ENCODE measurements at places on chromosomes 3 and 15.

- no peak for DNase-seq
These were observed 556 bp downstream of the PEX5L start for GRCh38 chr3:180036092-180036670.

DNA sequence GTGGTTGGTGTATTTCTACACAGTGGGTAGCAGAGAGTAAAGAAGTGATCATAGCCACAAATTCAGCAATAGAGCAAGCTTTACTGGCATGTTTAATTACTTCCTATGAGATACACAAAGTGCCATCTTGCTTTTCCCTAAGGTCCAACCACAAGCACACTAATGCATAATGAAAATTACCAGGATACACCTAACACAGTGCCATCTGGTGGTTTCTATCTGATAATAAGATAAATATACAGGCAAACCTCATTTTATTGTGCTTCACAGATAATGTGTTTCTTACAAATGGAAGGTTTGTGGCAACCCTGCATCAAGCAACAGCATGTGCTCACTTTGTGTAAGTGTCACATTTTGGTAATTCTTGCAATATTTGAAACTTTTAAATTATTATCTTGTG, 223.0 kb downstream of the NSUN3 start:
- DNase-seq: no peak

DNA sequence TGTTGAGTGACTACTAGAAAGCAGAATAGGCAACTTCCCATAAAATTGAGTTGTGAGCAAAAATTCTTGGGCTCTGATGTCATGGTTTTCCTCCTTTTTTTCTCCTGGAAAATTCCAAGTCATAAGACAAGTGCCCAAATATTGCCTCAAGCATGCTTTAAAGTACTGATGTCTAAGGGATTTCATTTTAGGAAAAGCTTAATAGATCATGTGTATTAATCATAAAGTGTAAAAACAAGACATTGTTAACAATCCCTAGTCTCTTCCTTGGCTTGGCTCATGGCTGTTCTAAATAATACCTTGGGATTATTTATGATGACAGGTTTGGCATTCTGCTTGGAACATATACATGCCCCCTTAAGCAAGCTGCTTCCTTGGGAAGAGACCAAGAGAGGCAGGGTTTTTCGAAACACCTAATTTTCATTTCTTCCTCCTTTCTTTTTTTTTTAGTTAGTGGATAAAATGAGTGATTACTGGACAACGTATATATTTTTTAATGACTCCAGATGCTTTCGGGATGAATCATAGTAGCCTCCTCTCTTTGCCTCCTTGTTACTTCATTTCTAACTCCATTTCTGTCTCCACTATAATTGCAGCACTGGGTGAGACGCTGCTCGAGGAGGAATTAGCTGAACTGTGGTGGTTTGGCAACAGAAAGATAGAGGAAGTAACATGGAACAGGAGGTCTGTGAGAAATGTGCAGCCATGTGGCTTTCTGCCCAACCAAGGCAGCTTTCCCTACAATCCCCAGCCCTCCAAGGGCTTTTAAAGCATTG, 104.9 kb downstream of the TPRG1 start:
- no peak for DNase-seq

DNA sequence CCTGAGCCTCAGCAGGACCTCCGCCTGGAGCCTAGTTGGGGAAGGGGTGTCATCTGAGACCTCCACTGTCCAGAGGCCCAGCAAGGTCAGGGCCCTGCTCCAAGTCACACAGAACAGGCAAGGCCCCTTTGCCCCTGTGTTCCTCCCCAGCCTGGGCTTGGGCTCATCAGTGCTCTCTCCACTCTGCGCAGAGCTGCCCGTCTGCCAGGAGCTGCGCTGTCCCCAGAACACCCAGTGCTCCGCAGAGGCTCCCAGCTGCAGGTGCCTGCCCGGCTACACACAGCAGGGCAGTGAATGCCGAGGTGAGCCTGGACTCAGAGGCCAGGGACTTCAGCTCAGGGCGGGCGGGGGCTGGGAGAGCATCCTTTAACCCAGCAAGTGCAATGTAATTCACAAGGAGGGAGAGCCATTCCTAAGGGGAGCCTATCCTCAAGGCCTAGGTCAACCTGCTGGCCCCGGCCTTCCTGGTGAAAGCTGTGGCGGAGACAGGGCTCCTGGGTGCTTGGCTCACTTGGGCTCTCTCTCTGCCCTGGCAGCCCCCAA, 7.7 kb downstream of the STAB1 start:
- DNase-seq: no peak

GRCh38 chr3:414063-414462, 217.5 kb downstream of the CHL1 start:
- DNase-seq: no peak

GRCh38 chr3:191240486-191240885, 41.4 kb downstream of the OSTN start:
- DNase-seq: no peak

DNA sequence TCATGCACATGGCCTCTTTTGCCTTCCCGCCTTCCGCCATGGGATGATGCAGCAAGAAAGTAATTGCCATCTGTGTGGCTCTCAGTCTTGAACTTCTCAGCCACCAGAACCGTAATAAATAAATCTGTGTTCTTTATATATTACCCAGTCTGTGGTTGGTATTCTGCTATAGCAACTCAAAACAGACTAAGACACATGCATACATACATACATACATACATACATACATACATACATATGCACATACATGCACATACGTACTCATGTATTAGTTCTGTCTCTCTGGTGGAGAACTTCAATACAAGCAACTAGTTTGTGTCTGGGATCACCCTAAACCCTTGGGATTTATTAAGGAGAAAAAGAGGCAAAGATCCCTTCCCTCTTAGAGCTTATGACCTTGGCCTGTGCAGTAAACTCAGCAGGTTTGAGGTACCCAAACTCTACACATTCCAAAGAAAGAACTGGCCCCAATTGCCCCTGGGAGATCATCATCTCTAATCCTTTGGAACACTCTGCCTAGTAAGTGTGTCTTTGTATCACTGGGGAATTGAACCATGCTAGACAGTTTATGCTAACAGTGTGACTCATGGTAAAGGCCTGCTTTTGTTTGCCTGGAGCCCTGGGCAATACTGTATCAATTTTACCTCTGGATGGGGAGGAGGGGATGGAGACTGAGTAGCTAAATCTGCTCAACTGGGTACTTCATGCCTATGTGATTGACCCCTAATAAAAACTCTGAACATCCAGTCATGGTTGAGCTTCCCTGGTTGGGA, 115.6 kb upstream of the LMCD1 start:
- no peak for DNase-seq
